ENCODE measurements at places on chromosomes 11 and 22.

- DNase-seq, result no peak
Observed at GRCh38 chr11:44213148-44213547, 96.8 kb downstream of the ALX4 start.

DNA sequence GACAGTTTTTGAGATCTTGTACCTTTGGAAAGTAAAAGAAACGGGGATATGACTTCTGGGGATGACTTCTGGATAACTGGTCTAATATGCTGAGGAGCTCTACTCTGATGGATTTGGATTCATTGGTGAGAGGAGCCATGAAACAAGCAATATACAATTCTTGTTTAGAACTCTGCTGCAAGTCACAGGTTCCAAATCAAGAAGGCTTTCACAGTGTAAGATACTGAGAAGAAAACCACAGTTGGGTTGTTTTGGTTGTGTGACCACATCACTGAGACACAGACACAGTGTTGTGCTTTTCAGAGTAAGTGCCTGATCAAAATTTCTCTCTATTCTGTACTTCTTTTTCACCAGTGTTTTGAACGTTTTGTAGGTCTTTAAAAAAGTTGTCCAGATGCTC is 13.1 kb upstream of the UCP2 start:
- no peak for DNase-seq

GRCh38 chr11:65204646-65205601 is 23.2 kb downstream of the CAPN1 start:
- no peak for DNase-seq

DNA sequence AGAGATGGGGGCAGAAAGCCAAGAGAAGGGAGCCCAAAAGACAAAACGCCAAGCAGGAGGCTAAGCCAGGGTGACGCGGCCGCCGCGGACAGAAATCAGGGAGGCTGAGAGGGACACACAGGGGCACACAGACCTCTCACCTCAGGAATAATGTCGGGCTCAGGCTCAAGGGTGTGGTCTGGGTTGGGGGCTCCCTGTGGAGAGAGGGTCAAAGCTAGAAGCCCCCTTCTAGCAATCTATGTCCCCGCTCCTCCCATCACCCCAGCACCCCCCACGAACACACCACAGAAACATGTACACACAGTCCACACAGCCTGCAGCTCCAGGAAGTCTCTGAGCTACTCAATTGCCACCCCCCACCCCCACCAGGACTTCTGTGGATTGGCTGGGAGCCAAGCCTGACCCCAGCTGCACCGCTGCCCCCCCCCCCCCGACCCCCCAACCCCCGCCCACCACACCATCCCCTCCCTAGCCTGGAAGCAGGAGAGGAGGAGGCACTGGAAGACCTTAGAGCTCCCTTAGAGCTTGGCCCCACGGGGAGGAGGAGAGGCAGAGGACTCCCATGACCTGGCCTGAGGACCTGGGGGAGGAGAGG is 6.9 kb downstream of the BCL9L start:
- no peak for DNase-seq

GRCh38 chr11:43515090-43515489 is 156.4 kb downstream of the TTC17 start:
- no peak for DNase-seq

GRCh38 chr11:77179681-77180080 is 51.6 kb downstream of the MYO7A start:
- DNase-seq, result no peak

DNA sequence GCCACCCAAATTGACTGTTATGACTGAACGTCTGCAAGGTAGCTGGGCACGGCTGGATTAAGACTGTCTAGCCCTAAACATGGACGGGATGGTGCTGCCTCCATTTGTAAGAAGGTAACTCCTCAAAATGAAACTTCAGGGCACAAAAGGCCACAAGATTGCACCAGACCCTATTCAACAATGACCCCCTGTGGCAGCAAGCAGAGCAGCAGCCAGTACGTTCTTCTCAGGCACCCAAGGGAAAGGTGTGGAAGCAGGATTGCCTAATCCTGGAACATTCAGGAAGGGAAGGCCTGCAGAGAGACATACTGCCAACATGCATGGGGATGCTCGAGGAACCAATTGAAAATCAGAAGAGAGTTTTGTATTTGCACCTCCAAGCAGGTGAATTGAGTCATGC is 4.5 kb upstream of the TBX10 start:
- no peak for DNase-seq

DNA sequence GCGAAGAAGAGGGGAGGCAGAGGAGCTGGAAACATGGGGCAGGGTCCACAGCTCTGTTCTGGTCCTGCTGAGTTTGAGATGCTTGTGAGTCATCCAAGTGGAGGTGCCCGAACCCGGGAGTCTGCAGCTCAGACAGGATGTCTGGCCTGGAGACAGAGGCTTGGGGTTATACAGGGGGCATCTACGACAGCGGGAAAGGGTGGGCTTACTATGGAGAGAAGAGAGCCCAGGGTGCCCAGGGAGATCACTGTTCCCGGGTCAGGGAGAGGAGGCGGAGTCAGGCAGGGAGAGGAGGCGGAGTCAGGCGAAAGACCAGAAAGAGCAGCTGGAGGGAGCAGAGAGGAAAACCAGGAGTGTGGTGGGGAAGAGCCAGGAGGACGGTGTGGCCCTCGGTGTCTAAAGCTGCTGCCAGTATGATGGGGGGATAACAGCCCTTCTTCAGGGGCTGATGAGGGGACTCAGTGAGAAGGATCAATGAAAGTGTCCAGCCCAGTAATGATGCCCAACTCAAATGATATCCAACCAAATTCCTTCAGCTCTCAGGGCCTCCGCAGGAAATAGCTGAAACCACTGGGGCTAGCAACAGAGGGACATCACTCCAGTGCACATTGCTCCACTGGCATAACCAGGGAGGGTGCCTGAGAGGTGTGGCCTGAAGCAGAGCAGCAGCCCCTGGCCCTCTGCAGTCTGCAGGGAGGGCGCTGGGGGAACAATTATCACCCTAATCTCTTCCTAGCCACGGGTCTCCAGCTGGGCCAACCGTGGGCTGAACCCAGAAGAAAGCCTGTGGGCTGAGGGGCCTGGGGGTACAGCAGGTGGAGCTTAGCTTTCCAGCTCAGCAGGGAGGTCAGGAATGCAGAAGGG is 2.6 kb upstream of the LTBP3 start:
- DNase-seq, result no peak

- no peak for DNase-seq
Observed at GRCh38 chr11:57458060-57458409, 2.3 kb upstream of the RTN4RL2 start.

DNA sequence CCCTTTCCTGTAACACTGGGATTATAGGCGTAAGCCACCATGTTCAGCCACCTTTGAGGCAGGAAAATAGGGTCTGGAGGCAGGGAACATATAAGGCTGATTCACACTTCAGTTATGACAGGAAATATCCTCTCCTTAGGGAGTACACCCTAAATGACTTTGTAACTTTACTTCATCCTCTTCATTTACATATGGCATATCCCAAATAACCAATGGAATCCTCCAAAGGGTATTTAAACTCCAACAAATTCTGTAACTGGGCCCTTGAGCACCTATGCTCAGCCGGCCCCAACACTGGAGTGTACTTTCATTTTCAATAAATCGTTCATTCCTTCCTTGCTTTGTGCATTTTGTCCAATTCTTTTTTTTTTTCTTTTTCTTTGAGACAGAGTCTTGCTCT is 1.6 kb upstream of the KAT5 start:
- no peak for DNase-seq

- no peak for DNase-seq
Observed at GRCh38 chr22:37662039-37662438, 3.5 kb downstream of the PDXP start.

GRCh38 chr11:62707277-62707861 is at the start of the genes BSCL2 and GNG3:
BSCL2 (minus strand) TSS chr11:62707424; CDS start chr11:62707195, 229 bp downstream.
GNG3 (plus strand) TSS chr11:62707676; CDS start chr11:62708296, 620 bp downstream.
- peak; percentile 20 for DNase-seq

GRCh38 chr11:61482513-61482912 is 26.0 kb upstream of the LRRC10B start:
- no peak for DNase-seq

DNA sequence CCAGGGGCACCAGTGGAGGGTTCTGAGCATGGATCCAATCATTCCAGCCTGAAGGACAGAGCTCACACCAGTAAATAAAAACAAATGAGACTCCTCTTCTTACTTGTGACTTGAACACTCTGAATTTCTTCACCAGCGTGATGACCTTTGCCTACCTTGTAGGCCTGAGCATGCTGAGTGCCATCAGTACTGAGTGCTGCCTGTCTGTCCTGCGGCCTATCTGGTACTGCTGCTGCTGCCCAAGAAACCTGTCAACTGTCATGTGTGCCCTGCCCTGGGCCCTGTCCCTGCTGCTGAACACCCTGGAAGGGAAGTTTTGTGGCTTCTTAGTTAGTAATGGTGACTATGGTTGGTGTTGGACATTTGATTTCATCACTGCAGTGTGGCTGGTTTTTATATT is 23.9 kb downstream of the MRGPRX4 start:
- DNase-seq, result no peak

GRCh38 chr22:25748704-25749103 is 6.7 kb downstream of the MYO18B start:
- no peak for DNase-seq

GRCh38 chr11:65430406-65431217 is 8.0 kb downstream of the NEAT1 start:
- no peak for DNase-seq

DNA sequence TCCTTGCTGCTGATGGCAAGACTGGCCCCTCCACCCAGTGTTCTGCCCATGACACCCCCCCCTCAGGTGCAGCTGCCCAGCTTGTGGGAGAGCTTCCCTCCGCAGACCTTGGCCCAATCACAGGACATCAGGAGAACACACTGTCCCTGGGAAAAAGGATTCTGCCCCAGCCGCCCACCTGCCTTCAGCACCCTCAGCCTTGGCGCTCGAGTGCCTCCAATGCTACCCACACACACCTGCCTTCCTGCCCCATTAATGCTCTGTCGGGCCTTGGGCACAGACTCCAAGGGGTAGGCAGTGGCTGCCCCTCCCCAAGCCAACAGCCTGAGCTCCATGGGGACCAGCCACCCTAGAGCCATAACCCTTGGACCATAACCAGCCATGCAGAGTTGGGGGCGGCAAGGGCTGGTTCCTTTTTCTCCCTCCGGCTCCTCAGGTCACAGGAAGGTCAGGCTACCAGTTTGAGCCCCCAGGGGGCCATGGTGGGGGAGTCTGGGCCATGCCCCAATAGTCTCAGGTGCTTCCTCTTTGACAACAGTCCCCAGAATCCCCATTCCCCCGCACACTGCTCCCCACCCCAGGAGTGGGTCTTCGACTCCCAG is 1.3 kb upstream of the ZNF70 start:
- no peak for DNase-seq

DNA sequence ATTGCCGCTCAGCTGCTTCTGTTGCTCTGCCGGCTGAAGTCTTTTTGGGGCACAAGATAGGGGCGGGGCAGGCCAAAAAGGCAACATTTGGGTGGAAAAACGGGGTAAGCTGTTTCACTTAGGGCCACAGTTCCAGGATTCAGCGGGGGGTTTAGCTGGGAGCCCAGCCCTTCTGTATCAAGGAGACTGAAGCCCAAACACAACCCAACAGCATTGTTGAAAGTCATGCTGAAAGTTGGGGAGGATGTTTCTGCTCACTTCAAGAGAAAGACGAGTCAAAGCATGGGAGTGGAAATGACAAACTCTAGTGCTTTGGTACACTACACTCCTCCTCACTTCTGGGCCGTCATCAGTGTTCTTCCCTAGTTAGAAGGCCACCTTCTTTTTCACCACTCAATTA is 56.1 kb upstream of the GNAZ start:
- DNase-seq, result no peak

GRCh38 chr11:23317816-23318215 is 457.5 kb upstream of the CCDC179 start:
- DNase-seq, result no peak

GRCh38 chr22:49929211-49929979 is 11.0 kb downstream of the CRELD2 start:
- no peak for DNase-seq

DNA sequence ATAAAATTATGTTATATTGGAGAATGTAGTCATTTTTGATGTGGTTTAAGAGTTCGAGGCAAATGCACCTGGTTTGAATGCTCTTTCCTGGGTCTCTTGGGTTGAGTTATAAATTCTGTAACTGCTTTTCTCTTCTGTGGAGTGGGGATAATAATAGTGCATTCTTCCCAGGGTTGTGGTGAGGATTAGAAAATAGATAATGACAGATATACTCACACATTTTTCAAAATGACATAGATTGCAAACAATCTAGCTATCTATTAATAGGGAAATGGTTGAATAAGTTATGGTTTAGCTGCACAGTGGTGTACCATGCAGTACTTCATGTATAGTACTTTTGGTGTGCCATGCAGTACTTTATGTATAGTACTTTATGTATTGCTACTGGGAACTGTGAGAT is 67.4 kb downstream of the SWAP70 start:
- DNase-seq, result no peak

DNA sequence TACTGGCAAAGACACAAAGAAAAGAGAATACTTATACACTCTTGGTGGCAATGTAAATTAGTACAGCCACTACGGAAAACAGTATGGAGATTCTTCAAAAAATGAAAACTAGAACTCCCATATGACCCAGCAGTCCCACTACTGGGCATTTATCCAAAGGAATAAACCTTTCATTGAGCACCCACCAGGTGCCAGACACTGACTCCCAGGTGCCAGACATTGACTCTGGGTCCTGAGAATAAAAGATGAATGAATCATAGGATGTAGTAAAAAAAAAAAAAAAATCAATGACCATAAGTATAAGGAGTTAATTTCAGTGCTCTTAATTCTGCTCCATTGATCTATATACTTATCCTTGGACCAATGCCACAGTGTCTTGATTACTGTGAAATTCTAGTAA is 28.2 kb downstream of the HEPHL1 start:
- no peak for DNase-seq

DNA sequence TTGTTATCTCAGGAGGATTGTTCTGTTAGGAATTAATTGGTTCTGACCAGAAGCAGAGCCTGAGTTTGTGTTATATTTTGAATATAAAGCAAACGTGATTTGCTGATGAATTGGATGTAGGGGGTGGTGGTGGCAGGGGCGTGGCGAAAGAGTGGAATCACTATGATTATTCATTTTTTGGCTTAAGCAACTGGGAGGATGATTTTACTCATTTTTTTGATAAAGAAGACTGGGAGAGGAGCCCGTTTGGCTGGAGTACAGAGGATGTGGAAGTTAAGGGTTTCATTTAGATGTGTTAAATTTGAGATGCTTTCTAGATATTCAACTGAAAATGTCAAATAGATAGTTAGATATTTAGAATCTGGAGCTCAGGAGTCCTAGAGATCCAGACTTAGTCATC is 83.4 kb upstream of the MYO18B start:
- no peak for DNase-seq

DNA sequence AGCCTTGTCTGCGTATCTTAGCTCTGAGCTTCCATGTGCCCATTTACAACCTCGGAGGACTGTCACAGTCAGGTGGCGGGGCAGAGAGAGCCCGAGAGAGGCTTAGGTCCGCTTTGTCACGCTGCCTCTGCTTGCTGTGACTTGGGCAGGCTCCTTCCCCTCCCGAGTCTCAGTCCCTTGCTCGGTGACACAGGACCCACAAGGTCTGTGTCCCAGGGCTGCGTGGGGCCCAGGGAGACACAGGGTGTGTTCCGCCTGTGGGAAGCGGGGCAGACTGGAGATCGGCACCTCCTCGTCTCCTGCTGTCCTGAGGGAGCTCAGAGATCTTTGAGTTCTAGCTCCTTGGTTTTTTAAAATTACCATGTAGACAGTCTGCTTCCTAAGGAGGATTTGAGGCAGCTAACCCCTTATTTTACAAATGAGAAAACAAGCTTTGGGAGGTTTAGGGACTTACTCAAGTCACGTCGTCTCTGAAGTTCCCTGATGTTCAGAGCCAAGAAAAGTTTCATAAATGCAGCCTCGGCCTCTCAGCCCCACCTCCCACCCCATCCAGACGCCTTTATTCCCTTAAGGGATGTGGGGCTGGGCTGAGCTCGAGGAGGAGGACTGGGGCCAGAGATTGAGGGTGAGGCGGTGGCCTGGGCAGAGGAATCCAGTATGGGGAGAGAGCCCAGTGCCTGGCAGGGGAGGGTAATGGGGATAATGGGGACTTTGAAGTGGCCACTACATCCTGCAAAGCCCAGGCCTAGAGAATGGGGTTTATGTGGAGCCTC is 103.6 kb downstream of the NECTIN1 start:
- DNase-seq, result no peak
